ENCODE measurements at places on chromosomes 3 and 15.

GRCh38 chr3:18438586-18438985 lies 13.4 kb upstream of the SATB1 start:
- DNase-seq = no peak

DNA sequence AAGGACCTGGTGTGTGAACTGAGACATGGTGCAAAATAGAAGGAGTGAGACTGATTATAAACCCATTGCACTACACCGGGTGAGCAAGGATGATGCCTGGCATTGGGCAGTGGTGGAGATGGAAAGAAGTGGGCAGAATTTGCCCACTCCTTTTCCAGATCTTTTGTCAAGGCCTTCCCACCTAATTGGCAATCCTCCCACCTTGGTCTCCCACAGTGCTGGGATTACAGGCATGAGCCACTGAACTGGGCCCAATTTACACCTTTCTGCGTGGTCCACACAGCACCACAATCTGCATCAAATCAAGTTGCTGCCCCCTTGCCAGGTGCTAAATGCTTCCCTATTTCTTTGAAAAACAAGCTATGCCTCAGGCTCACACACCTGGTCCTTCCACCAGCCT lies 5.4 kb downstream of the FBXO40 start:
- DNase-seq = no peak

GRCh38 chr3:17581421-17582080 lies 160.9 kb downstream of the TBC1D5 start:
- no peak for DNase-seq

GRCh38 chr15:101039461-101039860 lies 120.3 kb downstream of the LRRK1 start:
- DNase-seq = no peak

GRCh38 chr3:8484409-8485140 lies 17.0 kb upstream of the LMCD1 start:
- no peak for DNase-seq

DNA sequence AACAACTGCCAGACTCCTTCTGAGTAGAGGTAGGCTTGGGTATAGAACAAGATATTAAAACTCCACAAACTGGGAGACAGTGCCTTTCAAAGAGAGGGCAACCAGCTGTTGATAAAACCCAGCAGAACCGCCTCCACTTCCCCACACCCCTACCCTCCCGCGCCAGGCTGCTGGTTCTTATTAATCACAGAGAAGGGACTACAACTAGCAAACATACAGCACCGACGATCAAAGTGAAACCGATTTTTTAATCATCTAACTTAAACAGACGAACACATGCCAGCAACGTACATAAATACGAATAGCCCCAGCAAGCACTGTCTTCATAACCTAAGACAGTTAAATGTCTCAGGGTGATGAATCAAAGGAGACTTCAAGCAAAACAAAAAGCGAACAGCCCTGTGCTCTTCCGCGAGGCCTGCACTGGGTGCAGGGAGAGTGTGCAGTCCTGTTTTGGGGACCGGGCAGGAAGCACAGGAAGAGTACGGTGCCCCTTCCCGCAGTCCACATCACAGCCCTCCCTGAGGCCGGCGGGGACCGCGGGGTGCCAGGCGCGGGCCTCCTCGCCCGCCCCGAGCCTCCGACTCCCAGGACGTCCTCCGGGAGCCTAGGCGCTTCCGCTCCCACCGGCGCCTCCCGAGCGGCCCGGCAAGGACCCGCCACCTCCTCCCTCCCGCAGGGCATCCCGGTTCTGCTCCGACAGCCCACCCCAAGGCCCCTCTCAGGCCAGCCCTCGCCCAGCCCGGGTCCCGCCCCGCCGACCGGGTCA lies 75.1 kb upstream of the VGLL4 start:
- DNase-seq = peak; percentile 81

- DNase-seq = no peak
Observed at GRCh38 chr15:64503640-64504039, 43.3 kb downstream of the ZNF609 start.

- DNase-seq = peak; percentile 91
Observed at GRCh38 chr3:142724682-142725356, 985 bp downstream of the TRPC1 start.

GRCh38 chr3:151296226-151296625 lies 17.9 kb upstream of the P2RY14 start:
- DNase-seq = no peak

DNA sequence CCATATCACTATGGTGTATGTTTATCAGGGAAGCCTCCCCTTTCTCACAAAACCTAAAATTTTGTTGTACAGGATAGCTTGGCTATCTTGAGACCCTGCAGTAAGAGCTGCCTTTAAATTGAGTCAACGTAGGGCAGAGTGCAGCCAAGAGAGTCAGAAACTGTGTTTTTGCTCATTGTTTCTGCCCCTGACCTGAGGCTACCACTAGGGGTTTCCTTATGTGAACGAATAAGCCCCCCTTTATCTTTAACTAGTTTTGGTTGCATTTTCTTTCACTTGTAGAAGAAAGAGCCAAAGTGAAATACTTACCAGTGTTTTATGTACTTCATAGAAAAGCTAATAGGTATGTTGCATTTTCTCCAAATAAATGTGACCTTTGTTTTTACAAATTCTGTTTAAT lies 149.9 kb upstream of the TMC3 start:
- no peak for DNase-seq

DNA sequence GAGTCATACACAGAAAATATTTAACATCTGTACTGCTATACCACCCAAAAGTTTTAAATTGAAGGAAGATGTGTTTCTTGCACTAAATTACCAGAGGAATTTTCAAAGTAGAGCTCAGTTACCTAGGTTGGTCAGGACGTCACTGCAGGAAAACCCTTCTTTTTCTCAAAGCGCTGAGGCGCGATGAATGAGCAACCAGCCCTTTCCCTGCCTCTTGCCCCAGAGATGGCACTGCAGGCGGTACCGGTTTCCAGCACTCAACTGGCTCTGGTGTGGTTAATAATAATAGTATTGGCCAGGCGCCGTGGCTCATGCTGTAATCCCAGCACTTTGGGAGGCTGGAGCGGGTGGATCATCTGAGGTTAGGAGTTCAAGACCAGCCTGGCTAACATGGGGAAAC lies 49.3 kb downstream of the HES1 start:
- DNase-seq = no peak

- DNase-seq = no peak
Observed at GRCh38 chr3:16377847-16378302, 112.9 kb downstream of the OXNAD1 start.

- DNase-seq = no peak
Observed at GRCh38 chr3:101069901-101070798, 76.9 kb upstream of the ABI3BP start.

DNA sequence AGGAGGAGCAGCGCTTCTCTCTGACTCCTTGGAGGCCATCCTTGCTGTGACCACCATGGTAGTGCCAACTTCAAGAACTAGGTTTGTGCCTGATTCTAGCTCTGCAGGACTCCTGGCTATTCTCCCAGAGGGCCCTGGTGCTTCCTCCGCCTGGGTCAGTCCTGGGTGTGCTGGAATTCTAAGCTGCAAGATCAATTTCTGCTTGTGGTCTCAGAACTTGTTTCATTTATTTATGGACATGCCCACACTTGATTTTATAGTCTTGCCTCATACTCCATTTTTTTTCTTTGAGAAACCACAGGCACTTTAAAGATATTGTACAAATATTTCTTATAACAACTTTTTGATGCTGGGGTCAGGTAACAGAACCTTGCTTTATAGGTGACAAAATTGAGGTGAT lies 87.6 kb downstream of the PDCD6IP start:
- DNase-seq = no peak

- DNase-seq = no peak
Observed at GRCh38 chr15:95416576-95416975, 913.9 kb upstream of the NR2F2 start.

DNA sequence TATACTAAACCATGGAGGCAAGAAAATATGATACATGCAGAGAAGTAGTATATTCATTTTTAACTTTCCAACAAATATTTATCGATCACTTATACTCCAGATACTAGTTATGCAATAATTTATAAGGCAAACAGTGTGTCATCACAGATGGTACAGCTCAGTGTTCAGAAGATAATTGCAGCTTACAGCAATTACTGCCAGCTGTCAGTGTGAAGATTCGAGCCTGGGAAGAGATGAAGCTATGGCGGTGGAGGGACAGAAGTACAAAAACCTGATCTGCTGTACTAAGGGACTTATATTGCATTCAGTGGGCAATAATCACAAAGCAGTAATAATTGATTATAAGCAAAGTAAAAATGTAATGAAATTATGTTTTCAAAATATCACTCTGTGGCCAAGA lies 170.6 kb upstream of the EPHA3 start:
- peak; percentile 9 for DNase-seq

GRCh38 chr3:166663194-166663593 lies 716.9 kb downstream of the ZBBX start:
- DNase-seq = no peak

DNA sequence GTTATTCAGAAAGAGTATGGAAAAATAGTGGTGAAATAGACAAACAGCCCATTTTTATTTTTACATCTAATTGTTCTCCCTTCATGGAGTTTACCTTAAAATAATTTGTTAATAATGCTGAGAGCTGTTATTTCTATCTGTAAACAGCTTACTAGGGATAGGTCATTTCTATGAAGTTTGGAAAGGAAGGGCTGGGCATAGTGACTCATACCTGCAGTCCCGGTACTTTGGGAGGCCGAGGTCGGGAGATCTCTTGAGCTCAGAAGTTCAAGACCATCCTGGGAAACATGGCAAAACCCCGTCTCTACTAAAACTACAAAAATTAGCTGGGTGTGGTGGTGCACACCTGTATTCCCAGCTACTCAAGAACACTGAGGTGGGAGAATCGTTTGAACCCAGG lies 624.3 kb upstream of the LMCD1 start:
- no peak for DNase-seq

GRCh38 chr3:113141543-113141942 lies 69.8 kb upstream of the BOC start:
- no peak for DNase-seq

- peak; percentile 88 for DNase-seq
Observed at GRCh38 chr3:157129803-157130466, 30.0 kb downstream of the CCNL1 start.

GRCh38 chr15:63877713-63878271 lies 44.0 kb upstream of the HERC1 start:
- no peak for DNase-seq

GRCh38 chr3:179233043-179233442 lies 17.9 kb downstream of the KCNMB3 start:
- DNase-seq = no peak

DNA sequence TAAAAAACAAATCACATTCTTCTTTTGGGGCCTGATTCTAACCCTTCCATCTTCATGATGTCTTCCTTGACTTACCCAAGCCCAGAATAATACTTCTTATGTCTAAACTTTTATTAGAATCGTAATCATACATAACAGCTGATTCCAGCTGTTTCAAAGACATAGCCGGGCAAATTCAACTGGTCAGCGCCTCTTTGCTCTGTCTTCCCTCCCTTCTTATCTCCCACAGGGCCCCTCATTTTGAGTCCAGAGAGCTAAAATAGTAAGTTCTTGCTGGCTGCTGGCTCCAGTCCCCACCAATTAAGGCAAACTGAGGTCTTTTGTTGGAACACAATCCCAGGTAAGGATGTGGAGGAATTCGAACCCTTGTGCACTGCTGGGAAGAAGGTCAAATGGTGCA lies 108.6 kb downstream of the ADCY5 start:
- DNase-seq = no peak

GRCh38 chr3:141881702-141882101 lies 5.3 kb downstream of the ATP1B3 start:
- DNase-seq = no peak

DNA sequence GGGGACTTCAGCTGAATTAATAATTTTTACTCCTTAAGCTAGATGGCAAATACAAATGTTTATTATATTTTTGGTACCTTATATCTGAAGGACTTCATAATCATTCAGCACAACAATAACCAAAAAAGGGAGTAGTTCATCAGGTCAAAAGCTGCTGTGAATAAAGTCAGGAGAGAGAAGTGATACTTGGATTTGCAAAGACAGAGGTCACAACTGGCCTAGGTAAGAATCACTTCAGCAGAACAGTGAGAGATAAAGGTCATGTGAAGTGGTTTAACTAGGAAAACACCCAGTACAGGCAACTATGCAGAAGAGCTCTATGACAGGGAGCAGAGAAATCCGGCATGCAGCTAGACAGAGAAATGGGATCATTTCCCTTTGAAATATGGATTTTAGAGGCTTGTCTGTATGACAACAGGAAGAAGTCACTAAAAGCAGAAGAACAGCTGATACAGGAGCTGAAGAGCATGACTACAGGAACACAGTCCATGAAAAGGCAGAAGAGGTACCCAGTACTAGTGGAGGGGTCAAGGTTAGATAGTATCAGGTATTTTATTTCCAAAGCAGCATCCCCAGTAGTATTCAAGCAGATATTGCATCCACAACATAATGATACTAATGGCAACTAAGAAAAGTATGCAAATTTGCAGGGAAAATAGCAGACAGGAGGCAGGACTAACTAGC lies 25.7 kb downstream of the ZMAT3 start:
- DNase-seq = no peak

DNA sequence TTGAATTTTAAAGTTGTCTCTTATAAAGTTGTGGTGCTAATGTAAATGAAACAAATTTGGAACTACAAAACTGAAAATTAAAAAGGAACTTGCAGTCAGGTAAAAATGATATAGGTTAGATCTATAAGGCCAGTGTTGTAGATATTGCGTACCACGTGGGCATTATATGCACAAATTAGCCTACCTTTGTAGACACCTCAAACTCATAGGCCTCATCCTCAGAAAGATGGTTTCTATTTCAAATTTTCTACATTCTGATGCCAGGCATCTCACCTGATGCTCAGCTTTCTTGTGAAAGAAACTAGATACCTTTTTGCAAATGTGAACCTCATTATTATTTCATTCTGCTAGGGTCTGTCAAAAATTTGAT lies 25.6 kb downstream of the TMEM207 start:
- DNase-seq = no peak

DNA sequence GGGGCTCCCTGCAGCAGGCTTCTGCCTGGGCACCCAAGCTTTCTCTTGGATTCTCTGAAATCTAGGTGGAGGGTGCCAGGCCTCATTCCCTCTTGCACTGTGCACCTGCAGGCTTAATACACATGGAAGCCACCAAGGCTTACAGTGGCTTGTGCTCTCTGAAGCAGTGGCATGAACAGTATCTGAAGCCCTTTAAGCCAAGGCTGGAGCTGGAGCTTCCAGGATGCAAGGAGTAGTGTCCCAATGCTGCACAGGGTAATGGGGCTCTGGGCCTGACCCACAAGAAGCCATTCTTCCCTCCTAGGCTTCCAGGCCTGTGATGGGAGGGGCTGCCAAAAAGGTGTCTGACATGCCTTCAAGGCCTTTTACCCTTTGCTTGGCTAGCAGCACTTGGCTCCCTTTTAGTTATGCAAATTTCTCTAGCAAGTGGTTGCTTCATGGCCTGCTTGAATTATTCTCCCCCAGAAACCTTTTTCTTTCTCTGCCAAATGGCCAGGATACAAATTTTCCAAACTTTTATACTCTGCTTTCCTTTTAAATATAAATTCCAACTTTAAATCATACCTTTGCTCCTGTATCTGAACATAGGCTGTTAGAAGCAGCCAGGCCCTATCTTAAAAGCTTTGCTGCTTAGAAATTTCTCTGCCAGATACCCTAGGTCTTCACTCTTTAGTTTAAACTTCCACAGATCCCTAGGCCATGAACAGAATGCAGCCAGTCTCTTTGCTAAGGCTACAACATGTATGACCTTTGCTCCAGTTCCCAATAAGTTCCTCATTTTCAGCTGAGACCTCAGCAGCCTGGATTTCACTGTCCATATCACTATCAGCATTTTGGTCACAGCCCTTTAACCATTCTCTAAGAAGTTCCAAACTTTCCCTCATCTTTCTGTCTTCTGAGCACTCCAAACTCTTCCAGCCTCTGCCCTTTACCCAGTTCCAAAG lies 201.1 kb upstream of the LRRFIP2 start:
- no peak for DNase-seq

- DNase-seq = no peak
Observed at GRCh38 chr3:146339349-146339748, 88.4 kb upstream of the PLSCR4 start.
